ENCODE measurements at places on chromosomes 7 and 10.

DNA sequence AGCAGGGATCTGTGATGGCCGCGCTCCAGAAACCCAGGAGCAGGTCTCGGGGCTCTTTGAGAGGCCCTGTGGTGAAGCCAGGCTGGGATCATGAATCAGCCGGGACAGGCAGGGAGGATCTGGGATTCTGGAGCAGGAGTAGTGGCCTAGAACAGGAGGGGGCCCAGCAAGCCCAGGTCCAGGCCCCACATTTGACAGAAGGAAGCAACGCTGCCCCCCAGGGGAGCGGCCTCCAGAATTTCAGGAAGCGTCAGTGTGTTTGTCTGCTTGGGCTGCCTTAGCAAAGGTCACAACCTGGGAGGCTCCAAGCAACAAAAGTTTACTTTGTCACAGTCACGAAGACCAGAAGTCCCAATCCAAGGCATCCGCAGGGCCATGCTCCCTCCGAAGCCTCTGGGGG lies 36.8 kb downstream of the CLRN3 start:
- DNase-seq, result no peak

DNA sequence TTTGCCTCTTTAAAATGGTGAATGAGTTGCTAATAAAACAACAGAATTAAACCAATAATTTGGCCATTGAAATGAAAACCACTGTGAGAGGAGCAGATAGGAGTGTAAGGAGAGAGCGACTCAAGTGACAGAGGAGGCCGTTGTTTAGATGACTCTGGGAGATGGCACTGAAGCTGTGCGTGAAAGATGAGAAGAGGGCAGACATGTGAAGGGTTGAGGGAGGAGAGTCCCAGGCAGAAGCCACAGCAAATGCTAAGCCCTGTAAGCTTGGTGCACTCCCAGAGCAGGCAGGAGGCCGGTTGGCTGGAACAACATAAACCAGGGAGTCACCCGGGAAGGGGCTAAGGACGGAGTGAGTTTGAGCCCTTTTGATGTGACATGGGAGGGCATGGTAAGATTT lies 814 bp upstream of the OPALIN start:
- DNase-seq, result no peak

- DNase-seq, result no peak
Observed at GRCh38 chr7:39416866-39417265, 149.3 kb upstream of the YAE1 start.

- no peak for DNase-seq
Observed at GRCh38 chr10:44183667-44184632, 200.9 kb downstream of the CXCL12 start.

- DNase-seq, result no peak
Observed at GRCh38 chr10:4652111-4653010, 173.6 kb upstream of the AKR1E2 start.

- no peak for DNase-seq
Observed at GRCh38 chr10:68231817-68232251, at the start of gene ATOH7. Gene ATOH7, minus strand, starts transcription at chr10:68232113. Its CDS starts 436 bp downstream, at chr10:68231677.

- DNase-seq, result no peak
Observed at GRCh38 chr7:73463966-73464365, 30.4 kb downstream of the FZD9 start.

DNA sequence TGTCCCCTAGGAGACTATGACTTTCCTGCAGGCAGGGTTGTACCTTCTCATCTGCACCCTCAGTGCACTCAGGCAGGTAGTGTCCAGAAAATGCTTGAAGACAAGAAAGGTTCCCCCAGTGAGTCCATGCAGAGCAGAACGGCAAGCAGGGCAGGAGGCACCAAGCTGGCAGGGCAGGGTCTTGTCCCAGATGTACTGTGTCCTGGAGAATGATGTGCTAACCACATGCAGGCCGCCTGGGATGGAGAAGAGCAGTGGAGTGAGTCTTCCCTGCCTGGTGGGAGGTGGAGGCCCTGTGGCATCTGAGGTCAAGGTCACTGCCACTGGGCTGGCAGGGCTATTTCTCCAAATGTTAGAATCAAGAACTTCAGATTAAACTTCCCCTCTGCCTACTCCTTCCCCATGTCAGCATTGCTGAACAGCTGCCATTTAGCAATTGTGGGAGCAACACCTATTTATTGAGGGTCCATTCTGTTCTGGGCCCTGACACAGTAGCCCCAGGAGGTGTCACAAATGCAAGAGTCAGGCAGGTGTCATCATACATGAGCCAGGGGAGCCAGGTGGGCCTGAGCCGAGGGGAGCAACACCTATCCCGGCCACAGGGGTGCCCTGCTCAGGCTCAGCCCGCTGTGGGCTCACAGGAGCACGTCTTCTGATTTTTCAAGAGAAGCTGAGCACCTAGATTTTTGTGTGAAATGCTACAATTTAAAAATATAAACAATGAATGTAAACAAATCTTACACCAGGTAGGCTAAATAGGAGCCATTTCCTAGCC lies 34.1 kb downstream of the PTPRE start:
- no peak for DNase-seq

DNA sequence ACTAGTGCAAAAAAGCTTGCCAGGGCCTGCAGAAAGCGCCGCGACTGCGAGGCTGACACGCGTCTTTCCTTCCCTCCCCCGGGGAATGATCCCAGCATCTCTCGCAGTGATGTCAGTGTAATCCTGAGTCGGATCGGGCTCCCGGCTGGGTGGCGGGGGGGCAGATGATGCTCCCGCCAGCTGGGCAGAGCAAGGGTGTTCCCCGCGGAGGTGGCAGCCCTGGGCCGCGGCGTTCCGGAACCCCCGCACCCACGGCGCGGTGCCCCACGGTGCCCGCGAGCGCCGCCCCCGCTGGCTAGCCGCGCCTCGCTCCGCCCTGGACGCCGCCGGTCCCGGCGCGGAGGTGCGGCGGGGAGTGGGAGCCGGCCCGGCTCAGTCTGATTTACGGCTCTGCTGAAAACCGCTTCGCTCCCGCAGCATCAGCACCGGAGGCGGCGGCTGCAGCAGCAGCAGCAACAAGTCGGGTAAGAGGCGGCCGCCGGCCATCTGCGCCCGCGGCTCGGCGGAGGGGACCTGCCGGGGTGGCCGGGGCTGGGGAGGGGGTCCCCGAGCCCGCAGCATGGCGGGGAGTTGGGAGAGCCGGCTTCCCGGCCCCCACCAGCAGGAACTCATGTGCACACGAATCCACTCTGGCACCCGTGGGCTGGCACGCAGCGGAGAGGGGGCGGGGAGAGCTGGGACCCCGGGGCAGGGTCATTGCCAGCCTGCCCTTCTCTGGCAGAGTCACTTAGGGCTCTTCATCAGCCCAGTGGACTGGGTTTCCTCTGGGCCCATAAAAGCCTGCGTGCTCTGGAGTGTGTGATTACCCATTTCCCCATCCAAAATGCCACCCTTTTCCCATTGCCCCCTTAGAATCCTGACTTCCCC lies at the start of gene ZNF365:
Gene ZNF365 (plus strand): TSS at position 375 of the 867 bp plus-strand sequence. CDS start 1,825 bp downstream, outside the sequence.
- DNase-seq, result peak; percentile 26

GRCh38 chr7:142338633-142339501 lies 81.0 kb upstream of the PRSS58 start:
- DNase-seq, result no peak

DNA sequence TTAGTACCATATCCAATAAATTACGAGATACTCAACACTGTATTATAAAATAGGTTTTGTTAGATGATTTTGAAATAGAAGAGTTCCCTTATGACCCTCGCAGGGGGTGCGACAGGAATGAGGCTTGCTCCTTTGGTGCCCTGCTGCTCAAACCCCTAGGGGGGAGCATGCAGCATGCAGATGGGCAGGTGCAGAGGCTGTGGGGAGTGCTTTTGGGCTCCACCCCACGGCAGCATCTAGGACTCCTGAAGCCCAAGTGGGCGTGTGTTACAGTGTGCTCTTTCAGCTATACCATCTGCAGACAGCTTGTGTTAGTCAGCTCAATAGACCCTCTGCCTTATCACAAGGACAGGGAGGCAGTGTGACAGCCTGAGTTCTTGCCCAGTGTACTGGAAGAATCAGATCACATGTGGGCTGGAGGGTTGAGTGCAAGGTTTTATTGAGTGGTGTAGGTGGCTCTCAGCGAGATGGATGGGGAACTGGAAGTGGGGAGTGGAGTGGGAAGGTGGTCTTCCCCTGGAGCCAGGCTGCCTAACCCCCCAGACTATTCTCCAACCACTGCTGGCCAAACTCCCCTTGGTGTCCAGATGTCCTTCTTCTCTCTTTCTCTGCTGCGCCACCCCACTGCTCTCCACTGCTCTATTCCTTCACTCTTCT lies 3.1 kb upstream of the MRC1 start:
- no peak for DNase-seq

DNA sequence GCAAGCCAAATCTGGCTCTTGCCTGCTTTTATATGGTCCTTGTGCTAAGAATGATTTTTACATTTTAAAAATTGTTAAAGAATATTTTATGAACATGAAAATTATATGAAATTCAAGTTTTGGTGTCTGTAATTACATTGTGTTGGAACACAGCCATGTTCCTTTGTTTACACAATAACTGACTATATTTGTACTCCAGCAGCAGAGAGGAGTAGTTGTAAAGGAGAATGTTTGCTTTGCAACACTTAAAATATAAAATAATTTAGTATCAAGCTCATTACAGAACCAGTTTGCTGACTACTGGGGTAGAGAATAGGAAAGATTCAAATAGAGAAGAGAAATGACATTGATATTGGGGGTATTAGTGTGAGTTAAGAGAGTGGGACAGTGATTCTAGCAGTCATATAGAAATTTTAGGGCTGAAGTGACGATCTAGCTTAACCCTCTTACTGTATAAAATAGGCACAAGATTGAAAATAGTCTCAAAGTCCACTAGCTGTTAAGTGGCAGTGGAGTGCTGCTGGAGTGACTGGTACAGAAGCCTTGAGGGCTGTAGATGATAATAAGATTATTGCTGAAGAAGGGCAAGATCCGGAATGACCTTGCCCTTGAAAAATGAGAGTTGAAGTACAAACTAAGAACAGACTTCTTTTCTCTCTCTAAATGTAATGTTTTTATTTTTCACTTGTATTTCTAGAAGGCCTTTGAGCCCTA lies 28.2 kb downstream of the SGPL1 start:
- DNase-seq, result no peak

DNA sequence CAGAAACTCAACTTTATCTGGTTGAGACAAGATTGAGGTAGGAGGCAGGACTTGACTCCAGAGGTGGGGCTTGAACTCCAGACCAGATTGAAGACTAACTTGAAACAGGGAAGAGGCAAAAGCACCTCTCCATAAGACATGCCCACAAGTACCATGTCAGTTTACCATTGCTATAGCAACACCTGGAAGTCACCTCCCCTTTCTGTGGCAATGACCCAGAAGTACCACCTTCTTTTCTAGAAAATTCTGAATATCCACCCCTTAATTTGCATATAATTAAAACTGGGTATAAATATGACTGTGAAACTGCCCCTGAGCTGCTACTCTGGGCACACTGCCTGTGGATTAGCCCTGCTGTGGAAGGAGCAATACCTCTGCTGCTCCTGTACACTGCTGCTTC lies 4.9 kb upstream of the TOMM7 start:
- DNase-seq, result no peak
